Activated T-cell treated with anti-CD3 and anti-CD28 coated beads for 4 hours (primary cell): ENCODE measurements at places on chromosomes 5 and 9.

DNA sequence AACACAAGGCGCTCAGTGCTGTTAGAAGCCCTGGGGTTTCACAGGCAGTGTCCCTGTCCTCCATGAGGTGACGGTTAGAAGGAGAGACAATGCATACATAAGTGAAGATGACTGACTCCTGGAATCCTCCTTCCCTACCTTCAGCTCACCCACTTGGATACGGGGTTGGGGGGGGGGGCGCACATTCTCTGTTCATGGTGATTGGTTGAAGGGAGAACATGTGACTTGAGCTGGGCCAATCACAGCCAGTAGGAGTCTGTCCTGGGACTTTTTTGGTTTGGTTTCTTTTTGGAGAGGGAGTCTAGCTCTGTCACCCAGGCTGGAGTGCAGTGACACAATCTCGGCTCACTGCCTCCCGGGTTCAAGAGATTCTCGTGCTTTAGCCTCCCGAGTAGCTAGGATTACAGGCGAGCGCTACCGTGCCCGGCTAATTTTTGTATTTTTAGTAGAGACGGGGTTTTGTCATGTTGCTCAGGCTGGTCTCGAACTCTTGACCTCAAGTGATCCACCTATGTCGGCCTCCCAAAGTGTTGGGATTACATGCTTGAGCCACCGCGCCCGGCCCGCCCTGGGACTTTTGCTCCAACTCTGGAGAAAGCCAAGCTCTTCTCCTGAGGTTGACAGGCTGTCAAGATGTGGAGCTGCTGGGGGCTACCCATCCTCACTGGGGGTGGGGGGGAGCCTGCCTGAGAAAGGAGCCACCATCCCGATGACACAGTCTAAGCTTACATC, 30.8 kb downstream of the SH3PXD2B start:
- DNase-seq, result no peak

- no peak for DNase-seq
Observed at GRCh38 chr5:38032149-38032548, 192.3 kb upstream of the GDNF start.

- DNase-seq, result no peak
Observed at GRCh38 chr5:165504674-165505073, 1999.3 kb downstream of the MAT2B start.

GRCh38 chr9:131635285-131635684, 90.0 kb downstream of the PRRT1B start:
- DNase-seq, result peak; percentile 71

- no peak for DNase-seq
Observed at GRCh38 chr9:20376731-20377375, 245.4 kb downstream of the MLLT3 start.
